HepG2 (cell line): ENCODE measurements at places on chromosomes 5 and 9. TPM values are rescaled to one million over a fixed set of nuclear protein-coding genes. Genes with fewer than 3 reads are reported as not detected.

DNA sequence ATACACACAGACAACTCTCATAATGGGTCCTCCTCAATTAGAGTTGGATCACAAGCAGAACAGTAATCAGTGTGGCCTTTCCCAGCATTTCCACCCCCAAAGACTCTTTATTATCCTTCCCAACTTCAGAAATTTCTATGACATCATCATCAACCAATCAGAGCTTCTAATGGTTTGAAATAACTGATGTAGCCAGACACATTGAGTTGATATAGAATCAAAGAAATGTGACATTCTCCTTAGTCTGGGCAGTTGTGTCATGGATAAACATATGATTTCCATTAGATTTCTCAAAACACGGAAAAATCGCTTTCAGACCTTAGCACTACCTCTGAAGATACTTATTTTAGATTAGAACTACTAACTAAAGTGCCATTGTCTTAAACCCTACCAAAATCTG, 75.7 kb upstream of the NFIB start:
- no peak for DNase-seq

GRCh38 chr5:41334758-41335157, 121.4 kb upstream of the C6 start:
- DNase-seq, result no peak

- no peak for DNase-seq
Observed at GRCh38 chr9:88090151-88090581, 48.1 kb downstream of the SPATA31C2 start.

GRCh38 chr9:14994738-14995137, 84.5 kb upstream of the FREM1 start:
- no peak for DNase-seq

- no peak for DNase-seq
Observed at GRCh38 chr5:157497875-157498611, 38.0 kb downstream of the NIPAL4 start.

DNA sequence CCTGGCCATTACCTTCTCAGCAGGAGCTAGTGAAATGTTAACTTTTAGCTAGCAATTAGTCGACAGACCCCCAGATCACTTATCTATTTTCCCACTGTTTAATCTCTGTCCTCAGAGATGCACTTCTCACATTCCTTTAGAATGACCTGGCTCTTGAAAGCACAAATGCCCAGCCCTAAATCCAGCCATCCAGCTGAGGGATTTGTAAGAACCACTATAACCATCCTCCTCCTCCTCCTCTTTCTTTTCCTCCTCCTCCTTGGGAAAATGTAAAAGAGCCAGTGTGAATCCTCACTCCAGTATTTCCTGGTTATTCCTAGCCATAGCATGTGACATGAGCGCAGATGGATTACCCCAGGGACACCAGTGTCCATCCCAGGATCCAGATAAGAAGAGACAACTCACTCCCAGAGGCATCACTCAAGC, 124.3 kb downstream of the ENC1 start:
- DNase-seq, result peak; percentile 61

DNA sequence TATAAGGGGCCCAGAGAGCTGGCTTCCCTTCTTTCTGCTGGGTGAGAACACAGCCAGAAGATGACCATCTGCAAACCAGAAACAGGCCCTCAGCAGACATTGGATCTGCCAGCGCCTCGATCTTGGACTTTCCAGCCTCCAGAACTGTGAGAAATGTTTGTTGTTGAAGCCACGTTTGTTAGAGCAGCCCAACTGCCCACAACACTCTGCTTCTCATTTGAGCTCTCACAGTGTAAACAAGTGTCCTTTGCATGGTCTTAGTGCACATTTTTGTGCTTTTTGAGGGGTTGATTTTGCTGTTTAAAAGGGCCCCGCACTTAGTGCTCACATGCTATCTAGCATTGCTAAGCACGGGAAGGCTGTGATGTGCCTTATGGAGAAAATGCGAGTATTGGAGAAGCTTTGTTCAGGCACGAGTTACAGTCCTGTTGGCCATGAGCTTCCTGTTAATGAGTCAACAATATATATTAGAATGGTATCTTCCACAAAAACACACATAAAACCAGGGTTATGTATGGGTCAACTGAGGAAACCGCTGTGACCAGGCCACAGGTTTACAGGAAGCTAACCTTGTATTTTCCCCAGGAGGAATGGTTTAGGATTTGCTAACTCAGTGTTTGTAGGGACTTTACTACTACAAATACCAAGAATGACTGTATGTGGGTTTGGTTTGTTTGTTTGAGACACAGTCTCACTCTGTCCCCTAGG, 11.9 kb downstream of the CMBL start:
- DNase-seq, result no peak

DNA sequence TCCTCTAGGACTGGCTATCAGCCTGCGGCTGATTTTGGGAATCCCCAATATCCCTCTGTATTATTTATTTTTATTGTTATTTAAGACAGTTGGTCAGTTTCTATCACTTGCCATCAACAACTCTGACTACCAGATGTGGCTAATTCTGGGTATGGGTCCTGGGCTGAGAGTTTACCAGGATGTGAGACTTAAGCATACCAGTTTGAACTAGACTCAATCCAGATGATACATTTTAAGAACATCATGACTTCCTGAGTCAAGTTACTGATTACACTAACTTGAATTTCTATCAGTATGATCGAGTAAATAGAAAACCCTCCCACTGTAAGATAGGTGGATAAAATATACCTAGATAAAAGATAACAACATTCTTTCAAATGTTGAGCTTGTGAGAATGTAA, 634.0 kb downstream of the MAT2B start:
- DNase-seq, result no peak

SPINK4 gene
- total RNA-seq, result 0.53 and 0.98 TPM in 2 replicates

LECT2 gene
- not detected in 2 replicates for total RNA-seq

DNA sequence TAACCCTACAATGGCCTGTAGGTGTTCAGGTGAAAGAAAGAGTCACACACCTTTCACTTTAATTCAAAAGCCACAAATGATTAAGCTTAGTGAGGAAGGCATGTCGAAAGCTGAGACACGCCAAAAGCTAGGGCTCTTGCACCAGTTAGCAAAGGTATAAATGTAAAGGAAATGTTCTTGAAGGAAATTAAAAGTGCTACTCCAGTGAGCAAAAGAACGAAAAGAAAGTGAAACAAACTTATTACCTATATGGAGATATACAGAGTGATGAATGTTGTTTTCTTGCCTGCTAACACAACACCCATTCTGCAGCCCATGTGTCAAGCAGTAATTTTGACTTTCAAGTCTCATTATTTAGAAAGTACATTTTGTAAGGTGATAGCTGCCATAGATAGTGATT, 254.2 kb upstream of the SLC24A2 start:
- no peak for DNase-seq

DNA sequence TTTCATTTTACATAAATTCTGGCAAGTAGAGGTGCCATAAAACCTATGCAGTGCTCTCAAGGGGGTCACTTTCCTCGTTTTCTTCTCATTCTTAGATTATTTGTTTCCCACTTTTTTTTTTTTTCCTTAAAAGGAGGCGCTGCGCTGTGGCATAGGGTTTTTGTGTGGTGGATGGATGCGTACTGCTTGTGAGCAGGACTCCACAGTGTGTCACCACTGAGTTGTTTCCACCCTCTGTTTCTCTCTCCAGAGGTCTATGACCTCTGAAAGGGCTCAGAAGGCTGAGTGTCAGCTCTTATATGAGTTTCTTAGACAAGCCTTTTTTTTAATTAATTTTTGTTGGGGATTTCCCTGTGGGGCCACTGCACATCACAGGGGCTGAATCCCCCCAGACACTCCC, 13.6 kb upstream of the CLTB start:
- peak; percentile 60 for DNase-seq

MAPK9 gene
- 30.1 and 30.7 TPM in 2 replicates for total RNA-seq

PFN3 gene
- total RNA-seq, result not detected in 2 replicates

TMEM215 gene
- total RNA-seq, result not detected in 2 replicates

ADAMTSL1 gene
- not detected in 2 replicates for total RNA-seq

IFNA13 gene
- total RNA-seq, result not detected in 2 replicates

- DNase-seq, result no peak
Observed at GRCh38 chr9:37503736-37504135, 18.0 kb downstream of the POLR1E start.

ZNF879 gene
- total RNA-seq, result 2.6 and 2.8 TPM in 2 replicates

DNA sequence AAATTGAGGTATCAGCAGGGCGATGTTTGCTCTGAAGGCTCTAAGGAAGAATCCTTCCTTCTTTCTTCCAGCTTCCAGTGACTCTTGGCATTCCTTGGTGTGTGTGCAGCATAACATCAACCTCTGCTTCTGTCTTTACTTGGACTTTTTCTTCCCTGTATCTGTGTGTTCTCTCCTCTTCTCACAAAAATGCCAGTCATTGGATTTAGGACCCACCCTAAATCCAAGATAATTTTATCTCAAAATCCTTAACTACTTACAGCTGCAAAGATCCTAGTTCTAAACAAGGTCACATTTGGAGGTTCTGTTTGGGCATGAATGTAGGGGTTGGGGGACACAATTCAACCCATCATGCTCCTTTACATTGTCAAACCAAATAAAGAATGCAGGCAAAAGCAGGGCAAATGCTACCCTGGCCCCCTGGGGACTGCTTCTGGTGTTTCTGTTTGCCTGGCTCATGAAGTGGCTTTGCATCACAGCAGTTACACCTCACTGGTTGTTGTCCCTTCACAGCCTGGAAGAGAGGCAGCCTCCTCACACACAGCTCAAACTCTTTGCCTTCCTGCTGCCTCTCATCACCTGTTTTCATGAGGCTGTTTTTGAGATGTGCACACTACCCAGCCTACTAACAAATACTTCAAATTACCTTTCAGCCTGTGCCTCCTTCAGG, 64.8 kb upstream of the PLCXD3 start:
- no peak for DNase-seq

DNA sequence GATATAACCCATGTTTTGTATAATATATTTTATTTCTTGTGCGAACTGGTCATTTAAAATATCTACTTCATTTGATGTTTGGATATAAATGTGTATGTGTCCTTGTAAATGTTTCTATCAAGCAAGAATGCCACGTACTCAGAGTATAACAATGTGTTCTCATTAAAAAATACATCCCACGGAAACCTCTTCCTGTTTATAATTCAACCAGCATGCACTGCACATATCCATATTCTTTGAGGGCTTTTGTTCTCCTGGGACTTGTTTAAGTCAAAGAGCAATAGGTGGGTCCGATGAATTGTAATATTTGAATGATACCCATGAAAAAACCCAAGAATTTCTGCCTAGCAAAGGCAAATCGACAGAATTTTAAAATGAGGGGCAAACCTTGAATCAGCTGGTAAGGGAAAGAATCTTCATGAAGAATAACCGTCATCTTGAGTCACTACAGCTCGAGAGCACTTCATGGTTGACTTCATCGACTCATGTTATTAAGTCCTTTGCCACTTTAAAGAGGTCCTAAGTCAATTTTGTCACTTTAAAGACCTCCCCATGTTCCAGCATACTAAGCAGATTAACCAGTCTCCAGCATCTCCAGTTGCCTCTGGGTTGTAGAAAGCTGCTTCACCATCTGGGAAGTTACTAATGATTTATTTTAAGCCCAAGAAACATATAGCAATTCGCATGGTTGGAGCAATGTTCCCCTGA, 80.6 kb downstream of the NPR3 start:
- no peak for DNase-seq

DNA sequence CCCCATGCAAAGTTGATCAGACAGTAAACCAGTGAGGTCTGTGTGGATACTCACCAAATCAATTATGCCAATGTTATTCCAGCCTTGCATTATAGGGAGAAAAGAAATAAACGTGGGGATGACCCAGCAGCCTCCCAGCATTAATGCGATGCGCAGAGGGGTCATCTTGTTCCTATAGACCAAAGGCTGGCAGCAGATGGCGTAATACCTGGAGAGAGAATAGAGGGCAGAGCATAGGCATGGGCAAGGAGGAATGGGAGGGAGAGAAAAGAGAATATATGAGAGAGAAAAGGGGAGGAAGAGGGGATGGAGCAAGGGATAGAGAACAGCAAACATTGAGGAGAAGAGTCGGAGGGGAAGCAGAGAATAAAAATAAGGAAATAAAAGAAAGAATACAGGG, 131.2 kb downstream of the HTR4 start:
- no peak for DNase-seq

DNA sequence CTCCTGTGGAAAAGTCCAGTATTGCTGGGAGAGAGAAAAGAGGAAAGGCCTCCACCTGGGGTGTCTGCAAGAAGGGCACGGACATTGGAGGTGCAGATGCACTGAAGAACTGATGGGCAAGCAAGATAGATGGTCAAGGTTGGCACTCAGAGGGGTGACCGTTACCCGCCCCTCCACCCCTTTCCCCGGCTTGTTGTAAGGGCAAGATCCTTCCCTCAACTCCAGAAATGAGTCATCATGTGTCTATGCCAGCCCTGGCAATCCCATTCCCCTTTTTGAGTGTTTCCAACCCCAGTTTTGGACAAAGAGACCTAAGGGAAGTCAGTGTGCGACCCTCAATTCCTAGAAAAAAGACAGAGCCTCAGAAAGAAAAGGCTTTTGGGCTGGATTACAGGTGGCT, 34.9 kb upstream of the ATP6V1G1 start:
- no peak for DNase-seq

DNA sequence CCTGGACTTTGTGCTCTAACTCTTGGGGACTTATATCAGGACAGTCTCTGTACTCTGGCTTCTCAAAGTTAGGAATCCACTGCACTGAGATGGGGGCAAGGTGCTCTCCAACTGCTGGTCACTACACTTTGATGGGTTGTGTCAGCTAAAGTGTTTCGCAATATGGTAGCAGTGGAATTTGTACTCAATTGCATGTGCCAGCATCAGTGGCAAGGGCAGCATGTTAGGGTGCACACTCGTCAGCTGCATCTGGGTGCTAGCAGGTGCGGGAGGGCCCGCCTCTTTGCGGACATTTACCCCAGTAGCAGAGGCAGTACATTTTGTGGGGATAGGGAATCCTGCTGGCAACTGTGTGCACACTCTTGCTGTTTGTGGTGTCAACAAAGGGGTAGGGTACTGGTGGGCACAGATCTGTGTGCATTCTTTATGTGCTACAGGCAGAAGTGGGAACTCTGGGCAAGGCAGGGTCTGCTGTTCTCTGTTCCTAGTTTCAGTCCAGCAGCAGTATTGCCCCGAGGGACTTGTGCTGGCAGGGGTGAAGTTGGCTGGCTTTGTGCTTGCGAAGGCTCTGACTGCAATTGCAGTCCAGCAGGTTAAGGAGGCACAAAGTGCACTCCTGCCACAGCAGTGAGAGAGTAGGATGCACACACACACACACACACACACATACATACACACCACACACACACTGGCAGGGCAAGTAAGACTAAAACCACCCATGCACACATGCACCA, 924.8 kb upstream of the CDH9 start:
- peak; percentile 8 for DNase-seq

GRCh38 chr5:149381261-149381985, 2.3 kb upstream of the IL17B start:
- DNase-seq, result no peak

GRXCR2 gene
- total RNA-seq, result not detected in 2 replicates
